Activated CD8-positive, alpha-beta memory T cell treated with anti-CD3 and anti-CD28 coated beads for 1 hour (primary cell): ENCODE measurements at places on chromosomes 4 and X.

DNA sequence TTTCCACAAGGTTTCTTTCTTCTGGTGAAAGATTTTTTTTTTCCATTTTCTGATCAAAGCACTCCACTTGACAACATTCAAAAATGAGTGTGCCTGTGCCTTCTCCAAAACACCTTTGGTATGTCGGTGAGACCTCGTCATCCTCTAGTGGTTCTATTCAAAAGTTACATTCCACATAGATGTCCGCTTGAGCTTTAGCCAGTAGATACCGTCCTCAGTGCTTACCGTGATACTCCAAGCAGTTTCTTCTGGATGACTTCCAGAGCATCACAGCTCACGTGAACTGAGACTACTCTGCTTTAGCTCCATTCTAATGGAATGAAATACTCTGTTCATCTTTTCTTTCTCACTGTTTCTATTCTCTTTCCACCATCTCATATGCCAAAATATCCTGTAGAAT lies 38.2 kb upstream of the VEGFC start:
- DNase-seq: no peak

- no peak for DNase-seq
These were observed 5.1 kb upstream of the WDR1 start for GRCh38 chr4:10121568-10122208.

DNA sequence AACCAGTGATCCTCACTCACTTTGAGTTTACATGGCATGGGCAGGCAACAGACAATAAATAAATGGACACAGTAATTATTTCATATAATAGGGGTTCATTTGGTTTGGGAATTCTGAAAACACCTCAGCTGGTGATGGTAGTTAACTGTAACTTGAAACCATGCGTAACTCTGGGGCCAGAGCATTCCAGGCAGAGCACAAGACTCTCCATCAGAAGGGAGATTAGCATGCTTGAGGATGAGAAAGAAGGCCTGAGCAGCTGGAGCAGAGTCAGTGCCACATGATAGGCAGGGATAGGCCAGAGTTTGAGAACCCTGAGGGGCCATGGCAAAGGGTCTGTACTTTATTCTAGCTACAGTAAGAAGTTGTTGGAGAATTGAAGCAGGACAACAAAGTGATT lies 56.3 kb upstream of the CXCL8 start:
- no peak for DNase-seq

DNA sequence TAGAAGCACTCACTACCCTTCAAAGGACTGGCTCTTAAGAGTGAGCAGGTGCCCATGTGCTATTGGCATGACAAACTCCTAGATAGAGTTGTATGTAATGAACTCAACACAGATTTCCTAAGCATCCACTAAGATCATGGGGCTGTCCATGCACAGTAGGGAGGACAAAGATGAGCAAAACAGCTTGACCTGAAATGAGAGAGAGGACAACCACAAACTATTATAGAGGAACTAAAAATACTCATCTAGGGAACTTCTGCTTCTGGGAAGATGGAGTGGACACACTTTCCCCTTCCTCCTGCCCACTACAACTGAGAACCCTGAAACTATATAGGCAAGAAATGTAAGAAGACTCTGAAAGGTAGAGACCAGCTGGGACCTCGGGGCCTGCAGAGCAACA lies 20.8 kb upstream of the TMEM128 start:
- no peak for DNase-seq

DNA sequence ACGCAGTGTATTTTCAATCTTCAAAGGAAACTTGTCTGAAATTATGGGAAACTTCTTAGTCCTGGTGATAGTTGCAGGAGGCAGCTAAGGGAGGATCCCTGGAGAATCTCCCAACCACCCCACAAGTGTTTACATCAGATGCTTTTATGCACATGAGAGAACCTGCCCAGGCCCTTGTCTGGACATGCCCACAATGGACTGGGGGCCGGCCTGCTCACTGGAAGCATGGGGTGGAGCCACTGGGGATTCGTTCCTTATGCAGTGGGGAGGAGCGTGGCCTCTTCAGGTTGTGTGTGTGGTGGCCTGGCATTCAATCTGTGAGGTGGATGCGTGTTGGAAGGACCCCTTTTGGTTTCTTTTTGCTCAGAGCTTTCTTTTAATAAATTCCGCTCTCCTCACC lies 398.7 kb upstream of the PPP1R2C start:
- DNase-seq: no peak

DNA sequence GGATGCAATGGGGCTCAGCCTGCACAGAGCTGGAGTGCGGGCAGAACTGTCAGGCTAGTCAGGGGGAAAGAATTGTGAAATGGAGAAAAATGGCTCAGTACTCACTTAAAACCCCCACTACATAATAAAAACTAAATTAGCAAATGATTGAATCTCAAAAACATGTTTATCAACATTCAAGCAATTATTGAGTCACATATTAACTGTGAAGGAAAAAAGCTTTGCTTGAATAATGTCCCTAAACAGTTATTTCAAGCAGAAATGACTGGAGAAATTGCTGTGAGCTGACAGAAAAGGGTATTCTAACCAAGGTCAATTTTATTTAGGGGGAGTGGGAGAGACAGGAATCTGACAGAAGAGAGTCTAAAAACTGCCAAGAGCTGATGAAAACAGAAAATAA lies 37.4 kb downstream of the GPC3 start:
- no peak for DNase-seq

GRCh38 chr4:5758741-5759140 lies 47.7 kb downstream of the EVC start:
- no peak for DNase-seq

DNA sequence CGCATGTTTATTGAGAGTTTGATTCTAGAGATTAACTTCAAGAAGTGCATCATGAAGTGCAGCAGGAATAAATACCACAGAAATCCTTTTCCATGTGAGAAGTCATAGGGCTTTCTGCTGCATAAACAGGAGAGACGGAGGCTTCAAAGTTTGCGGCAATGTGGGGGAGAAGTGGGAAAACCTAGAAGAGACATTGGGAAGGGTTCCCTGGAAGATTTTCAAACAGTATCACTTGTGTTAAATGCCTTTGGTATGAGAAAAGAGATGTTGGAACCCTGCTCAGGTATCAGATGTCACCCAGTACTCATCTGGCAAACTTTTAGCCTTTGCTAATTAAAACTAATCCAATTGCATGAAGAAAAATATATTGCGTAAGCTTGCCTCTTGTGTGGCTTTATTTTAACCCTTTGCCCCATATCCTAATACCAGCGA lies 15.4 kb downstream of the NHS start:
- no peak for DNase-seq

- DNase-seq: no peak
These were observed 124.4 kb downstream of the NBDY start for GRCh38 chrX:56853436-56853835.

GRCh38 chr4:76931087-76931486 lies 18.5 kb upstream of the SEPTIN11 start:
- no peak for DNase-seq

GRCh38 chrX:105315248-105315647 lies 94.8 kb upstream of the TEX13A start:
- DNase-seq: no peak

DNA sequence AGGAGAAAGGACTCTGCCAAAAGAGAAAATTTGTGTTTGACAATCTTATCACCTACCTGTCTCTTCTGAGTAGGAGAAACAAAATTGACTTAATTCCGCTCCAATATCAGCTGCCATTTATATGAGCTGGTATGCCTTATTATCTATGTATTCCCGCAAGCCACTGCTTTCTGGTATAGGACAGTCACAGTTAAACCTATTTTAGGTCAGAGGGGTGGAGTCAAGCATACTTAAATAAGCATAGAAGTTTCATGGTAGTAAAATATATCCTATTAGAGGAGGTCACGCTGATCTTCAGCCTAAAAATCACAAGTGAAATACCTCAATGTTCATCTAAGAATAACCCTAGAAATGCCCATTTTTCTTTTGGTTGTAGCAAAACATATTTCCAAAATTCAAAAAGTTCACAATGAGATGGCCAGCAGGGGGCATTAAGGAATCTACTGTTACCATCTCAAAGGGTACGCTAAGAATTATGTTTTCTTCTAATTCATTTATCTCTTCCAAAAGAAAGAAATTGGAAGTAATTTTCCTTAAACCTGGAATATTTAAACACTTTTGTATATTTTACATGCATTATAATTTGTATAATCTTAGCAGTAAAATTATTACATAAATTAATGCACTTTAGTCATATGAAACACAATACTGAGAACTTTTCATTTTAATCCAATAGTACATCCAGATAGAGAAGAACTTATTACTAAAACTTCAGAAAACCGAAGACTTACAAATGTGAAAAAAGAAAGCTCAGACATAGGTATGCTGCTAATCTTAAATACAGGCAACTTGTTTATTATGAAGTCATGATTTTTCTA lies 10.5 kb downstream of the PPAT start:
- DNase-seq: no peak

- no peak for DNase-seq
These were observed 2.3 kb downstream of the PRRG3 start for GRCh38 chrX:151697522-151697921.

- no peak for DNase-seq
These were observed 43.9 kb upstream of the NSG1 start for GRCh38 chr4:4343038-4343437.

DNA sequence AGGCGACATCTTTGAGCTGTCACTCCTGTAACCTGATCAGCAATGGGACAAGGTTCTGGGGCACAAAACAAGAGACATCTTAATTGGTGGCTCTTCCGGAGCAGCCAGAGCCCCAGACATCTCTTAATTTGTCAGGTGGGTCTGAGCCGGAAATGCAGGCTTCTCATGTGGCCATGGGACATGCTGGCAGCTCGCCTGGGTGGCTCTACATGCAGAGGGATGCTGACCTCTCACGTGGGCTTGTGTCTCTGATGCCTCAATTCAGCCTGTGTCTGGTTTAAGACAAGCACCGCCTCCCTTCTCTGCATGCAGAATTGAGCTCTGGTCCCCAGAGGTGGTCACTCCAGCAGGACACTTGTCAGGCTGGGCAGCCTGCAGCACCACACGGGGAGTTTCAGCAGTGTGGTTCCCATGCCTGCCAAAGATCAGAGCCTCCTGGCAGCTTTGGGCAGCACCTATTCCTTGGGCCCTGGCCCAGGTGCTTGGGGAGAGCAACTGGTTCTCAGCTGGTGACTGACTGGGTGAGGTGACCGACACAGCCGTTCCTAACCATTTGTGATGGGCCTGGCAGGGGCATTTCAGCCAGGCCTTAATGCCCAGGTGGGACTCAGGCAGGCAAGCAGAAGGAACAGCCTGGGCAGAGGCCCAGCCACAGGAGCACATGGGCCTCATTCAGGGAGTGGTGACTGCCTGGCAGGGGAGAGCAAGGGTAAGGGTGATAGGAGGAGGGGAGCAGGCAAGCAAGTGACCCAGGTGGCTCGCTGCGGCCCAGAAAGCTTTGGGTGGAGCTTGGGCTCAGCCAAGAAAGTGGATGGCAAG lies 53.4 kb downstream of the HMX1 start:
- no peak for DNase-seq

- no peak for DNase-seq
These were observed 3.3 kb upstream of the HAUS3 start for GRCh38 chr4:2245057-2245786.

DNA sequence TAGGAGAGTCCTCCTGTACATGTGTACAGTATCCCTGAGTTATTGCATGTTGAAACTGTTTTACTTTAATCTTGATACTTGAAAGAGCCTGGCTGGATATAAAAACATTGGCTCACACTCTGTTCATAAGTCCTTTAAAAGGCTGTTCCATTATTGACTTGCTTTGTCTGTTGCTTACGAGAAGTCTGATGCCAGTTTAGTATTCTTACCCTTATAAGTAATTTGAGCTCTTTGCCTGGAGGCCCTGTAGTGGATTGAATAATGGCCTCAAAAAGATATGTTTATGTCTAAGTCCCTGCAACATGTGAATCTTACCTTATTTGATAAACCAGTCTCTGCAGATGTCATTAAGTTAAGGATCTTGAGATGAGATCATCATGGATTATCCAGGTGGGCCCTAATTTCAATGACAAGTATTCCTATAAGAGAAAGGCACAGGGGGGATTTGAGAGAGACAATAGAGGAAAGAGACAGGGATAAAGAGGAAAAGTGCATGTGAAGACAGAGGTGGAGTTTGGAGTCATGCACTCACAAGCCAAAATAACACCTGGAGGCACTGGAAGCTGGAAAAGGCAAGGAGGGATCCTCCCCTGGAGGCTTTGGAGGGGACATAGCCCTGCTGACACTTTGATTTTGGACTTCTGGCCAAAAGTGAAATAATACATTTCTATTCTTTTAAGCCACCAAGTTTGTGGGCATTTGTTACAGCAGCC lies 98.1 kb downstream of the IRF2 start:
- DNase-seq: no peak

DNA sequence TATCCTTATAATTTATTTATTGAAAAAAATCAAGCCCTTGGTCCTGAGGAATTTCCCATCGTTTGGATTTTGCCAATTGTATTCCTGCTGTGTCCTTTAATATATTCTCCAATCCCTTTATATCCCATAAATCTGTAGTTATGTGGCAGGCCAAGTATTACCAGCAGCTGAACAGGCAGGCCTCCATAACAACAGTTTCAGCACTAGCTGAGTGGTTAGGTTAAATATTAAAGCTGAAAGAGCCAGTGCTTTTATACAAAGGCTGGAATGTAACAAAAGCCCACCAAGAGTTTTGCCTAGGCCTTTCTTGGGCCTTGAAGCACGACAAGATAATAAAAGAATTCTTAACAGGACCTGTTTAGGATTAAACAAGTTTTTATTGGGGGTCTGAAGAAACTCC lies 366.6 kb upstream of the GALNT7 start:
- DNase-seq: no peak

DNA sequence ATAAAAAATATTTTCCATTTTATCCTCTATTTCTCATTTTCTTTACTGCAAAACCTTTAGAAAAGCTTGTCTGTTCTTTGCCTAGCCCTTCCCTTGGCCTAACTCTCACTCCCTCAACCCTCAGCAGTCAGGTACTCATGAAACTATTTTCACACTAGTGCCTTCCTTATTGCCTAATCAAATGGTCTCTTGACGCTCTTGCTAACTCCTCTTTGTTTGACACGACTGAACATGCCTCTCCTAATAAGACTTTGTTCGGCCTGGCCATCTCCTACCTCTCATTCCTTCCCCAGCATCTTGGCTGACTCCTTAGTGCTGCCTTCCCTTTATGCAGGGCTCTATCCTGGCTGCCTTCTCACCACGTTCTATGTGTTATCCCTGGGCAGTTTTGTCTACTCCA lies 11.1 kb upstream of the LRAT start:
- no peak for DNase-seq

DNA sequence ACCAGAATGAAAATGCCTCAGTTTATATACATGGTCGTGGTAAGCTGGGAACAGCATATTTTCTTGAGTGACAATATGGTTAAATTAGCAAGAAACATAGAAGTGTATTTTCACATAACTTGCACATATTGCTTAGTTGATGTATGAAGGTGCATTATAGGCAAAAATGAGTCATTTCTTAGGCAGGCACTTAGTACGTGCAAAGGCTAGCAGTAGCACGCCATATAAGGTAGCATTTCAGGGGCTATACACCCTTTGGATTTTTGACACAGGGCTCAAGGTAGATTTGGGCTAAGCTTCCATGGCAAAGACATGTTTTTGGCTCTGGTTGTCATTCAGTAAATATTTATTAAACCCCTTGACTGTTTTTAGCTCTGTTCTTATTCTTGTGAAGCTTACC lies 33.1 kb downstream of the PCDH7 start:
- no peak for DNase-seq

GRCh38 chrX:40104985-40105834 lies 7.5 kb upstream of the BCOR start:
- no peak for DNase-seq

GRCh38 chr4:69750346-69750745 lies 10.1 kb downstream of the SULT1B1 start:
- no peak for DNase-seq
